ENCODE measurements at places on chromosomes 12 and 14. TPM values are rescaled to one million over a fixed set of nuclear protein-coding genes. Genes with fewer than 3 reads are reported as not detected.

TBX3 gene
- 16.1 TPM for total RNA-seq

CD163L1 gene
- 0.37 TPM for total RNA-seq

STON2 gene
- 14.1 TPM for total RNA-seq

GRCh38 chr12:87982208-87982607 is 47.0 kb downstream of the C12orf50 start:
- no peak for DNase-seq

- no peak for DNase-seq
Observed at GRCh38 chr14:102138535-102138934, 1.2 kb upstream of the WDR20 start.

DNA sequence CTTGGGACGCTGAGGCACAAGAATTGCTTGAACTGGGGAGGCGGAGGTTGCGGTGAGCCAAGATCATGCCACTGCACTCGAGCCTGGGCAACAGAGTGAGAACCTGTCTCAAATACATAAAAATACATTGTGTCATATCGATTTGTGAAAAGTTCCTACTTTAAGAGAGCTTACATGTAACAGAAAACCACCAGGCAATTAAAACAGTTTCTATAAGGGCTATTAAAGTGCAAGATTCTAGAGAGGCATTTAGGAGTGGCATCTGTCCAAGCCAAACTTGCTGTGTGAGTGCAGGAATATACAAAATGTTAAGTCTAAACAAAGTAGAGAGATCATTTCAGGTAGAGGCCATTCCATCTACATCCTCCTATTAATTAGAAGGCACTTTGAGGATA is 1.7 kb upstream of the NEK9 start:
- DNase-seq, result no peak

DNA sequence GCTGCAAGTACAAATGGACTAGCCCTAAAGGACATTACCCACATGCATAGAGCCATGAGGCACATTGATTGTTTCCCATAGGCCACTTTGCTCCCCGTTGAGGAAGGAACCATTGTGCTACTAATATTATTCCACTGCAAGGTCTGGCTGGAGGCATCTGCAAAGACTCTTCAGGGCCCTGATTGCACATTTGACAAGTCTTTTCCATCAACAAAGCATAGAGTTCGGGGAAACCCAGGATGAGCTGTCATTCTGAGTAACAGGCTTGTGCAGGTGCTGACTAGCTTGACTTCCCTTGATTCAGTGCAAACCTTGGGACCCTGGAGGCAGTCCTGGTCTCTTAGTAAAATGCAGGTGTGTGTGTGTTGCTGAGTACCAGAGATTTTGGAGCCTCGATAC is 73.8 kb downstream of the SUSD6 start:
- no peak for DNase-seq

DNA sequence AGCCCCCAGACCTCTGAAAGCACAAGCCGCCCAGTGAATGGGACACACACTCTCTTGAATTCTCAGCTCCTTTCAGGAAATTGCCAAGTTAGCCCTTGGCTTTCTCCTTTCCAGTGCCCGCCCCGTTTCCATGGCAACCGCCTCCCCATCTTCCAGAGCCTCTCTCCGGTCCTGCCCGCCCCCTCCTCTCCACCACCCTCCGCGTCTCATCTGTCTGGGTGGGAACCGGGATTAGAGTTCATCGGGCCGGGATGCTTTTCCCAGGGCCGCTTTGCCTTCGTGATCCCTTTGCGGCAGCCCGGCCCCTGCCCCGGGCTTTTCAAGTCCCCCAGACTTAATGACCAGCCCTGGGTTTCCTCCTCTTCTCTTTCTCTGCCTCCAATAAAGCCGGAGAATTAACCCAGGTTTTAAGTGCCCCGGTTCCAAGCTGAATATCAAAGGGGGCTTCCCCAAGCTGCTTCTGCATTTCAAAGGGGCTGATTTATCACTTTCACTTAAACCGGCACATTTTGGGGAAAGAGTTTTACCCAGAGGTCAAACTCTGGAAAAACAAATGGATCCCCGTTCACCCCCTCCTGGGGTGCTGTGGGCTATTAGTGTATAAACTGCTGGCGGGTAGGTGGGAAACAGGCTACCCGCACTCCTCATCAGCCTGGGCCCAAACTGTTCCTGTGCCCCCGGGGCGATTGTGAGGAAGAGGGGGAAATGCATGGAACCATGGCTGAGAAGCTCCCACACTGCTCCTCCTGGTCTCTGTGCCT is 101.7 kb downstream of the ZFP36L1 start:
- DNase-seq, result no peak

DNA sequence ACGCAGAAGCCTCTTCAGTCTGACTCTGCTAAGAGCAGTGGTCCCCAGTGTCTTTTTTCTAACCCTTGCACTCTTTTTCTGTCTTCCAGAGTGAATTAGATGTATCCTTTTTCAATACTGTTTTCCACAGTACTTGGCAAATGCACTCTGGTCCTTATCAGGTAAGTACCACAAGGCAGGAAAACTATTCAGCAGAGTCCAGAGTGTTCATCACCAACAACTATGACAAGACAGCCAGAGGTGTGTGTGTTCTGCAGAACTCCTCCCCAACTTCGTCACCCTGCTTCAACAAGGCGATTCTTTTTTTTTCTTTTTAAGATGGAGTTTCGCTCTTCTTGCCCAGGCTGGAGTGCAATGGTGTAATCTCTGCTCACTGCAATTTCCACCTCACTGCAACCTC is 54.3 kb upstream of the STRN3 start:
- no peak for DNase-seq

DNA sequence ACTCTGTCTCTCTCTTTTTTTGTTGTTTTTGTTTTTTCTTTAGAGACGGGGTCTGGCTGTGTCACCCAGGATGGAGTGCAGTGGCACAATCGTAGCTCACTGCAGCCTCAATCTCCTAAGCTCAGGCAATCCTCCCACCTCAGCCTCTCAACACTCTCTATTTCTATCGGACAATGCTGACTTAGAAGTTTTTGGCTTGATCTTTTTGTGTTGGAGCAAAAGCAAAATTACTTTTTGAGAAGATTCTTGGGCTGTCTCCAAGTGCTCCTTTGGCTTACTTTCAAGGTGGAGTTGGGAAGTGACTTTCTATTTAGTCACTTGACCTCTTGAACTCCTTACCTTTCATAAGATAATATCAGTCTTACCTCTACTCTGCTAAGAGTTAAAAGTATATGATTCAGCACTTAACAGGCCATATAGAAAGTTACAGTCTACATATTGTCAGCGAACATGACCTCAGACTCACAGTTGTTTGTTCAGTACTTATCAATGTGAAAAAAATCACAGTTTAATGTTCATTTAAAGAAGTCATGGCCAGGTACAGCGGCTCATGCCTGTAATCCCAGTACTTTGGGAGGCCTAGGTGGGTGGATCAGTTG is 15.4 kb upstream of the MIA2 start:
- no peak for DNase-seq

GRCh38 chr12:118055144-118055557 is 5.8 kb downstream of the WSB2 start:
- no peak for DNase-seq
